ENCODE measurements at places on chromosomes 4 and X. TPM values are rescaled to one million over a fixed set of nuclear protein-coding genes. Genes with fewer than 3 reads are reported as not detected.

DNA sequence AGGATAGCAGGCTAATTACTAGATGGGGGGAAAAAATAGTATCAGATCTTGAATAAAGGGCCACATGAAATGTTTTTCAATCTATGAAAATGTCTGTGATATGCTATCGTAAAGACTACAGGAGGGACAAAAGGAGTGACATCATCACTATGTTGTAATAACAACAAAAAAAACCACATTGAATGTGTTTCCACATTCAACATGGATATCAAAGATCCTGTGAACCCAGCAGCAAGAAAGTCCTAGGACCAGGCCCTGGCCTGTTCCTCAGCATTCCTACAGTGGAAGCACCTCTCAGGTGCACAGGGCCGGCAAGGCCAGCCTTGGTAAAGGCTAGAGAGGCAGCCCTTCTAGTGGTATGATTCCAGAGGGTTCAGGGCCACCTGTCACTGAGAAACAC, 118.3 kb downstream of the RELL1 start:
- no peak for DNase-seq

DNA sequence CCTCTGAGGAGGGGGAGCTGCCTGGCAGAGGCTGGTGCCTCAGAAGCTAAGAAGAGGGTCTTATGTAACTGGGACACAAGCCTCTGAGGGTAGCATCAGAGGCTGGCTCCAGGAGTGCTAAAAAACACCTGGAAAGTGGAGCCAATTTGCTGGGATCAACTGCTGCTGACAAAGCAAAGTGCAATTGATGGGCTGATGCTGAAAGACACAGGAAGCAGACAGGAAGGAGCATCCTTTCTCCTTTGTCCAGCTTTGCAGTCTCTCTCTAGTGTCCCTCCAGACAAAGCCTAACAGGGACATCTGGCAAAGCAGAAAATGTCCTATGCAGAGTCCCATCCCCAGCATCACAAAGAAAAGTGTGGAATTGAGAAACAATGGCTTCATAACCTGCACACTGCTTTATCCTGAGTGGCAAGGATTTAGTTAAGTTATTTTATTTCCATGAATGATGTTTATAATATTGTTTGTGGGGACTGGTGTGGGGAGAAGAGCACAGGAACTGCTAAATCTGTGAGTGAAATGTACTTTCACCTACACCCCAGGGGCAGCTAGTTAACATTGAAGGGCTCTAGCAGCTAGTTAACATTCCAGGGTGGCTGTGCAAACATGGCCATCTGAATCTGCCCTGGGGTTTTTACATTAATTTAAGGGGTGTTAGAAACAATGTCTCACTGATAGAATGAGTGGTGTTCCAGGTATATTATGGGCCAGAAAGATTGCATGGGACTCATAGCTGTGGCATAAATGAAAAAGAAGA, 25.6 kb upstream of the MBTPS2 start:
- DNase-seq: no peak

DNA sequence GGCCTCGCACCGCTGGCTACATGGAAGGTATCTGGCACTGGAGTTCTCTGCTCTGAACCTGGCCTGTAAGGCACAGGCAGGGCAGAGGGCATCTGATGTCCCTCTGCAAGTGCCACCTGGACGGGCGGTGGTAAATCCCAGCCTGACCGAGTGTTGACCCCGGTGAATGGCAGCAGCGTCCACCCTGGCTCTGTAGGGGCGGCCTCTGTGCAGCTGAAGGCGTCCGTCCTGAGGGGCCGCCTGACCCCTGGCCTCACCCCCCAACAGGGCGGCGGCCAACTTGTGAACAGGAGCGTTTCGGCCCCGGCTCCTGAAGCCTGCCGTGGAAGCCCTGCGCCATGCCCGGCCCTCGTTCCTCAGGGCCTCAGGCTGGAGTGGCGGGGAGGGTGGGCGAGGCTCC, 51.4 kb downstream of the CPZ start:
- no peak for DNase-seq

DNA sequence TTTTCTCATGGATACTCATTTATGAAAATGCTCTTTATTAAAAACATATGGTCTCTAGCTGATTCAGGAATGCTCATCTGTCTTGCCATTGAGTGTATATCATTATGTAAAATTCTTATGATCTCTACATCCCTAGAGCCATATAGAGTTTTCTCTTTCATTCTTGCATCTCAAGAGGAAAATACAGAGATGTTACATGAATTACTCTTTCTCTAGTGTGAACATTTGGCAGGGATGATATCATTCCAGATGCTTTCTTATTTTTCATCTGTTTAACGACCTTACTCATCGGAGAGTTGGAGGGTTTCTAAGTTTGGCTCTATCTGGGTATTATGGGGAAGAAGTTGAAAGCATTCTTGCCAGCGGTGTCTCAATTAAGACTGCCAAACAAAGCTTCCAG, 202.9 kb upstream of the SLC7A11 start:
- no peak for DNase-seq

DNA sequence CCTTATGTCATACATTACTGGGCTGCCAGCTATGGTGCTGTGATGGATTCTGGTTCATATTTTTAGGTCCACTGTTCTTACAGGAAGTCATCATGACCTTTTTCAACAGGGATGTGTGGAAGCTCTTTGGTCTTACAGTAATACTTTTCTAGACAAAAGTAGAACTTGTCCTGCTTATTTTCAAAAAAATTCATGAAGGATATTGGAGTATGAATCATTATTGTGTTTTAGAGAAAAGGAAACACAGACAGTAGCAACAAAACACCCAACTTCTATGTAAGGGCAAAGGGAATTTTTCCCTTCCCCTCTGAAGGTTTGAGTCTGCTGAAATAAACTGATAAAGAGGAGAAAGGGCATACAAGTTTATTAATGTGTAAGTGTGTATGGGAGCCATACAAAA, 54.7 kb upstream of the FAM9C start:
- no peak for DNase-seq

DNA sequence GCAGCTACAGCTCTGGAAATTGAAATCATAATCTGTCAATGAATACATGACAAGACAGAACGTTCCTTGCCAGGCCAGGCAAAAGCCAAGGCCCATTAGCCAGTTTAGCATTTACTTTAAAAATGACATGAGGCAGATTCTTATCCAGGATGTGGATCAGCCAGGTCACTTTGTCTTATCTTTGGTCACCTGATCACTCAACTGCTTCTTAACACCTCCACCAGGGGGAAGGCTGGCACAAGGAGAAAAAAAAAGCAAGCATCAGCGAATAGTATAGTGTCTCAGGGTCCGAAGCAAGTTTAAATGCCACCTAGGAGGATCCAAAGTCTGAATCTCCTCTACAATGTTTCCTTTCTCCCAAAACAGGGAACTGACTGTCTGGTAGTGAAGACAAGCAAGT, 18.8 kb downstream of the ATP1B4 start:
- no peak for DNase-seq

The FDCSP gene
- total RNA-seq: not detected

DNA sequence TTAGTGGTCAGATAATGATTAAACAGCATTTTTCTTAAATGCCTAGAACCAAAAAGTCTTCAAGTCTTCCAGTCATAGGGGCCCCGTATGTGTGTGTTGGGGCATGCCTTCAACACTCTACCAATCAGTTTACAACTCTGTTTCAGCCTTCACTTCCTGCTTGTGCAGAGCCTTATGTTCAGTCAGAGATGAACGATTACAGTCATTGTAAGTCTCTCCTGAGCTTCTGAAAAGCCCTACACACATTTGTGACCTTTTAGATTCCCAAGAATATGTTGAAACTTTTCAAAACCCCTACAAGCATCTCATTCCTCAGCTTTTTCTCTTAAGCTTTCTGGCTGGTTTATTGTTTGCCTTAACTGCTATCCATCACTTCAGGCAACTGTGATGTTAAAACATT, 591.2 kb downstream of the ZNF674 start:
- no peak for DNase-seq

The GAGE12H gene
- total RNA-seq: not detected

DNA sequence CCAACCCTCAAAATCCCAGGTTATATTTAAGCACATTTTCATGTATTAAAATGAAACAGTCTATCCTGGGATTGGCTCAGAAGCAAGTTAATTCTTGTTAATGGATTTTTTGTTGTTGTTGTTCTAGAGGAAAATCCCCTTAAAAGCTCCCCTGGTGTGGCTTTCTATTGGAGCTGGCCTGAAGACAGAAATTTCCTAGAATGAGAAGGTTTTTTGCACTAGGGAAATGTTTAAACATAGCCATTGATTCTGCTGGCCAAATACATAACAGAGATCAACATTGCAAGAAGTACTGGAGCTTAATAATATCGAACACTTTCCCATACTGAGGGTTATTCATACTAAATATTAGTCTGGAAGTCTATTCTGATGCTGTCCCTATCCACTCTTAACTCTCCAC, 148.8 kb upstream of the PCDH18 start:
- DNase-seq: no peak

- DNase-seq: no peak
Observed at GRCh38 chrX:15971696-15972095, 117.1 kb upstream of the AP1S2 start.

DNA sequence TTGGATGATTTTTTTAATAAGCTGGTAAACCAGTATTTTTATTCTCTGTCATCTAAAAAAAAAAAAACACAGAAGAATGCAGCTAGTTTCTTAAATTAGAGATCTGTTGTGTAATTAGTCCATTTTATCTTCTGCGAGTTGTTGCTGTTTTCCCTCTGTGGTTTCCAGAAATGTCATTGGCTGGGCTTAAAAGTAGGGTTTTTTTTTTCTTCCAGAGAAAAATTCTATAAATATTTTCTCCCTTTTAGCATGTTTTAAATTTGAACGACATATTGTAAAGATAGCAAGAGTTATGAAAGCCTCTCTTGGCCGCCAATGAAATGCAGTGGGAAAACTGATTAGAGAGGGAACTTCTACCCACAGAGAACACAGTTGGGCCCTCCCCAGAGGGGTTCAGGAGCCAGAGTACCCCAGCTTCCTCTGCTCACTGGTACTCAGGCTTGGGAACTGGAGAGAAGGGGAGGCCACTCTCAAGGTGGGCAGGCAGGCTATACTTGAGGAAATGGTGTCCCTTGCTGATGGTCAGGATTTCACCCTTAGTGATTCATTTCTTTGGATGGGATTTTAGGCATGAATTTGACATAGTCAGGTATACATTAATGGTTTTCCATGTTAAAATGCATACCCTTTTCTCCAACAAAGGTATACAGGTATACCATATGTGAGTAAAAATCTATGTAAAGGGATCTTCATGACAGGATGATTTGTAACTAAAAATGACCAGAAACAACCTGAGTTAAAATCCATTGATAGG, 166.1 kb downstream of the BCOR start:
- no peak for DNase-seq

DNA sequence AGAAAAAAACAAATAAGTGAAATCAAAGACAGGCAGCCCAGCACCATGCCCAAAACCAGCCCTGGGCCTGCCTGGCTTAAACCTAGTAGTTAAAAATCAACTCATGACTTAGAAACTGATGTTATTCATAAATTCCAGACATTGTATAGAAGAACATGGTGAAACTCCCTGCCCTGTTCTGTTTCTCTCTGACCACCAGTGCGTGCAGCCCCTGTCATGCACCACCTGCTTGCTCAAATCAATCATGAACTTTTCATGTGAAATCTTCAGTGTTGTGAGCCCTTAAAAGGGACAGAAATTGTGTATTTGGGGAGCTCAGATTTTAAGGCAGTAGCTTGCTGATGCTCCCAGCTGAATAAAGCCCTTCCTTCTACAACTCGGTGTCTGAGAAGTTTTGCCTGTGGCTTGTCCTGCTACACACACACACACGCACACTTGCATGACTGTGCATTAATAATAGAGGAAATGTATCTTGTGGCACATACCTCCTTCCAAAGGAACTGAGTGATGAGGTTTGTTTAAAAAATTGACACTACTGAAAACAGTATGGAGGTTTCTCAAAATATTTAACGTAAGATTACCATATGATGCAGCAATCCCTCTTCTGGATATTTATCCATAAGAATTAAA, 39.2 kb upstream of the UGT2B7 start:
- DNase-seq: no peak

DNA sequence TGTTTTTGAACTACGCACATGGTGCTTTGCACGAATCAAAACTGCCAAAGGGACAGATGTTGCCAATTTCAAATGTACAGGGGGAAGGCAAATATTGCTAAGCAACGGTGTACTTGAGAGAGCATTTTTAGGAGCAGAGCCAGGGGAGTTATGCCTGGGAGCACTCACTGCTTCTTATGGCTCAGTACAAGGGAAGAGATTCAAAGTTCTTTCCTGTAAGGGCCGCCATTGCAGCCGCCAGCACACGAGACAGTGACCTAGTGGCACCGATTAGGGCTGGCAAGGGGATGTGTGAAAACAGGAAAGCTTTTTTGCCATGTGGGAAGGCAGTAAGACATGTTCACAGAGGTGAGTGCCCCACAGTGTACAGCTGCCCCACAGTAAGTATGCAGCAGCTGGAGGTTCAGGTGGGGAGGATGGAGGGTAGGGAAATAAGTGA, 133.8 kb downstream of the AFF1 start:
- DNase-seq: no peak

GRCh38 chr4:24730256-24731001, 64.9 kb upstream of the SOD3 start:
- no peak for DNase-seq

DNA sequence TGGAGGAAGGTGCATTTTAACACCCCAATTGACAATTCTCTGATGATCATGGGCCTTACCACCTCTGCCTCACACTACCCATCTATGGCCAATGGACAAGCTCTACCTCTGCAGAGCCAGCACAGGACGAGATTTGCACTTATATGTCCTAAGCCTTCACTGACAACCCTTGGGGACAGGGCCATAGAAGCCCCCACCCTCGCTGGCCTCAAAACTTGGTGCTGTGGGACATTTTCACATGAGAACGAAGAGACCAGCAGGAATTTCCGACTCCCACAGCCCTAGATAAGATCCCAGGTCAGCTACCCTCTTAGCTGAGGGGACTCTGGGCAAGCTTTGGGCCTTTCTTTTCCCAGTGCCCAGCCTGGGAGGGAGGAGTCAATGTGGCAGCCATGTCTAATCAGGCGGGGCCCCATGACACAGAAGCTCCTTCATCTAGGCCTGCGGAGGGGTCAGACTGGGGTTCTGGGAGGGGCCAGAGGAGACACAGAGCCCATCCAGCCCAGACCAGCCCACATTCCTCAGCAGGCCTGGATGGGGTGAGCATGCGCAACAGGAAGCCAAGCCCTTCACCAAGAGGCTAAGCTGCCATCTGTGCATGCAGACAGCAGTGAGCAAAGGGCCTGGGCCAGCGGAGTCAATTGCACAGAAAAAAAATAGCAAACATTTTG, 12.1 kb downstream of the PJA1 start:
- DNase-seq: no peak

- no peak for DNase-seq
Observed at GRCh38 chr4:128387600-128388351, 100.2 kb upstream of the PGRMC2 start.
